Effector memory CD4-positive, alpha-beta T cell (primary cell): ENCODE measurements at places on chromosomes 6 and 20.
A peak's percentile ranks its signal among the peaks of the same experiment; 100 is the strongest.

DNA sequence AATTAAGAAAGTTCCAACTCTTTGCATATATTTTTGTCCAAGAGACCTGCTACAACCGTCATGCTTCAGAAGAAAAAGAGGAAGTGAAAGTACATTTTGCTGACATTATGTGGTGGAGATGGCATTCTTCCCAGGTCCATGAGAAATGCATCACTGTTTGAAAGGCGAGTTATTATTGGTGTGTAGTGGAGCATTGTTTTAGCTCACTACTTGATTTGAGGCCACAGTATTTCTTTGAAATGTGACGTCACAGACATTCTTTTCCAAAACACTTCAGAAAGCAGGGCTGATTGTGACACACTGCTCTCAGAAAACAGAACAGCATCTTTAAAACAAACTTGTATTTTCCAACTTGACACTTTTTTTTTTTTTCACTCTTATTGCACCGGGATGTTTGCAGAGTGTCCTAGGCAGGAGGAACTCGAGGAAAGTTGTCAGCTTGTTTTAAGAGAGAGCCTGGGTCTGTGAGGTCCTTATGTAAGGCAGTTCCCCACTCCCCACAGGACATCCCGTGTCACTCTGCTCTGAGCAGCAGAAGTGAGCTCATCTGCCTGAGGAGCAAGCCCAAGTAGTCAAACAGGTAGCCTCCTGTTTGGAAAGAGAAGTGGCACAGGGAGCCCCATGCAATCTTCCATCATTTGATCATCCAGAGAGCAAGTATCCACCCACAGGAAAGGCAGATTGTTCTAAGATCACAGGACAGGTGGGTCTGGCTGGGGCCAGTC lies 1.1 kb downstream of the SPTLC3 start:
- DNase-seq: no peak

DNA sequence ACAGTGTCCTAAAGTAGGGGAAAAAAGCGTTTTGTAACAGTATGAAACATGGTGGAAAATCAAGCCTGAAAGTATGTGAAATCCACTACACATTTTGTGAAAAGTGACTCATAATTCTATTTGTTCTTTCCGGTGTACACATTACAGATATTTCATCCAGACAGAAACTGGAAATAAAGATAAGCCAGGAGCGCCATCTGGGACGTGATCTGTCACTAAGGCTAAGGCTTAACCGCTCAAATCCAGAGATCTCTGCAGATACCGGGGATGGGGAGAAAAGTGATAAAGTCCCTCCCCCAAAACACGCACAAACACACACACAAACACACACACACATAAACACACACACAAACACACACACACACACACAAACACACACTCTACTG lies 26.6 kb upstream of the SRSF6 start:
- DNase-seq: no peak

DNA sequence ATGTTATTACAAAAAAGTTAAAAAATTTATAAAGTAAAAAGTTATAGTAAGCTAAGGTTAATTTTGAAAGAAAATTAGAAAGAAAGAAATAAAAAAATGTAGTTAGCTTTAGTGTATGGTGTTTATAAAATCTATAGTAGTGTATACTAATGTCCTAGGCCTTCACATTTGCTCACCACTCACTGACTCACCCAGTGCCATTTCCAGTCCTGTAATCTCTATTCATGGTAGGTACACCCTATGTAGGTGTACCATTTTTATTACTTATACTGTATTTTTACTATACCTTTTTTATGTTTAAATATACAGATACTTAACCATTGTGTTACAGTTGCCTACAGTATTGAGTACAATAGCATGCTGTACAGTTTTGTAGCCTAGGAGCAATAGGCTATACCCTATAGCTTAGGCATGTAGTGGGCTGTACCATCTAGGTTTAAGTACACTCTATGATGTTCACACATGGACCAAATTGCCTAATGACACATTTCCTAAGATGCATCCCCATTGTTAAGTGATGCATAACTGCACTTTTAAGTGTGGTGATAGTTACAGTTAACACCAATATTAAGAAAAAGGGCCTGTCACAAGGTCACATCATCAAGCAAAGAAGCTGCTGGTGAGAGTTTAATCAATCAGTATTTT lies 8.0 kb downstream of the CD2AP start:
- no peak for DNase-seq

GRCh38 chr20:4665591-4665990 lies 56.1 kb upstream of the PRND start:
- no peak for DNase-seq

DNA sequence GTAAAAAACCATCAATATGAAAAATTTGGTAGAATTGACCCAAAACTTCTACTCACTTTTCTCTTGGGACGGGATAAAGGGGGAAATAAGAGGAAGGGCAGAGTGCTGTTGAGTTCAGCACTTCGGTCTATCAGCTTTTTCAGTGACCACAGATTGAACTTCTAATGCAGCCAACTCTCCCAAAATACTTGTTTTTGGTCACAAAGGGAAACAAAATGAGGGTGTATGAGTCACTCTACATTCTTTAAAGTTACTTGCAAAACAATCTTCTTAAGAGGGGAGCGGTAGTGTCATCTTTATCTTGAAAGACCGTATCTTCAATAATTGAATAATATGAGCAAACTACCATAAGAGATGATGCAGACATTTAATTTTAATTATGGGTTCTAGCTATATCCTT lies 661.3 kb downstream of the CD109 start:
- DNase-seq: no peak

DNA sequence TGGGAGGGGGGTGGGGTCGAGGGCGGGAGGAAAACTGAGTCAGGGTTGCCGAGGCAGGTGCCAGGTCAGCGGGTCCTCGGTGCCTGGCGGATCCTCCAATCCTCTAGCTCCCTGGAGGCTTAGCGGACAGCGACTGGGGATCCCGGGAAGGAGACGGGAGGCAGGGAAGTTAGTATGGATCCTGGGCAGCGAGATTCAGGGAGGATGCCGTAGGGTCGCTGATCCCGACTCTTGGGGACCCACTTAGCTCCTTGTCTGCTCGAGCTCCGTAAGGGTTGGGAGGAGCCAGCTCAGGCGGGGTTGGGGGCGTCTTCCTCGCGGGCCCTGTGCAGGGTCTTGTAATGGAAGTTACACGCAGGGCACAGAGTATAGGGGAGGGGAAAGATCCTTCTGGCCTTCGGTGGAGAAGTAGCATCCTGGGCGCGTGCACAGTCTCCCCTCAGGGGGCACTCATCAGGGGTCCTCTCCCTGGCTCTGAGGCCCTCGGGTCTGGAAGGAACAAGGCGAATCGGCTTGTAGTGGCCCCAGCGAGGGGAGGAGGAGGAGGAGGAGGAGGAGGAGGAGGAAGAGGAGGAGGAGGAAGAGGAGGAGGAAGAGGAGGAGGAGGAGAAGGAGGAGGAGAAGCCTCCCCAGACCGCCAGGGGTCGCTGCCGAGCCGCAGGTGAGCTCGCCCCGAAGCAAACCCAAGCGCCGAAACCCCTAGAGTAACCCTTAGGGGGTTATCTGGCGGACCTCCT lies 6.4 kb upstream of the SLC12A5 start:
- DNase-seq: peak; percentile 43

DNA sequence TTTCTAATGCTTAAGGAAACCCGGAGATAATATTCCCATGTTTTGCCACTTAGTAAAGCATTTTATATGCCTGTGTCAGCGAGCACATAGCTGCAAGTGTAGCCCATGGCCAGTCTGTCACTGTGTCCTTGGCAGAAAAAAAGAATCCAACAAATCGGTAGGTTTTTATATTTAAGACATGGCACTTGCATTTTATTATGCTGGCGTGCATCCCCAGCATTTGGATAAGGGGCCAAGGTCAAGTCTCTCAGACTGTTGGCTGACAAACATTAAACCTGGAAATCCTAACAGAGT lies 1.2 kb upstream of the ZNF184 start:
- DNase-seq: no peak

GRCh38 chr6:82951389-82951788 lies 114.3 kb downstream of the UBE3D start:
- DNase-seq: no peak

DNA sequence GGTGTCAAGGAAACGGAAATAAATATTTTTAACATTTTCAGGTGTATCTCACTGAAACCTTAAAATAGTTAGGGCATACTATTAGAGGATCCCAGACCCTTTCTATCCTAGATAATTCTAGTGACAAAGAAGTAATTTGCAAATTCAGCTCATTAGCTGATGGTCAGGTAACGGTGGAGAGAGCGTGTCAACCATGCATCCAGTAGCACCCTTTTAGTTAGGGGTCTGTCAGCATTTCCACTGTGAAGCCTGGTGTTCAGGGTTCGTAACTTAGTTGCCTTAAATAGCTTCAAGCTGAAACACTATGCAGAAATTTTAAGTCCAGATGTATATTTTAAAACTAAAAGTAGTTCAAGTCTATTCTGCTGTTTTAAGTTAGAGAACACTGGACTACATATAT lies 48.5 kb upstream of the SUPT3H start:
- DNase-seq: no peak

GRCh38 chr6:125008261-125008703 lies 46.0 kb downstream of the RNF217 start:
- no peak for DNase-seq
